ENCODE measurements at places on chromosomes 7 and 10.

DNA sequence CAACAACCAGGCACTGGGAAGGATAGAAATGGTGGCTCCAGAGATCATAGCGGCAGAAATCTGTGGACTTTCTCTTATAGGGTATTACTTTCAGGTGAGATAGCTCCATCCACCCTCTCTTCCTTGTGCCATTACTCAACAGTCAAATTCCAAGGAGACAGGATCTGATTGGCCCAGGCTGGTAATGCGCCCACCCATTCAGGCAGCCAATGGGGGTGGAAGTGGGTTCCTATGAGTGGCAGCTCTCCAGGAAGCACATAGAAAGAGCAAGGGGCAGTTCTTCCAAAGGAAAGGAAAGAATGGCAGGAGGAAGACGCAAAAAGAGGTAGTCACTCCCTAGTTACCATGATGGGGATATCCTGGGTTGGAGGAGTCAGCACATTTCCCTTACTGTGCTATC, 94.4 kb downstream of the STRA8 start:
- no peak for DNase-seq

- no peak for DNase-seq
Measured at GRCh38 chr10:13400196-13400965, 52.3 kb upstream of the SEPHS1 start.

DNA sequence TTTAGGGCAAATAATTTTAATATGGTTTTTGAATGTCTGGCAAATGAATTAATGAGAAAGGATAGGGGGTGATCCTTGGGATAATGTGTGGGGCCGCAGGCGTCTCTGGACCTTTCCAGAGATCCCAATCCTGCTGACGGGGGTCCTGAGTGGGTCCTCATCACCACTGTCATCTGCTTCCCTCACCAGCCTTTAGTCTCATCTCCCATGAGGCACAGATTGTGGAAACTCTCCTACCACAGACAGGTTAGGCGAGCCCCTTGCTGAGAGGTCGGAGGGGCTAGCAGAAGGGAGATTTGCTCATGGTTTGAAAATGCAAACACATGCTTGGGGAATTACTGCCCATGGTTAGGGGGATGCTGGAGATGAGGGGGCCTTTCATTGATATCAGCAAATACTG, 484.6 kb downstream of the RPS24 start:
- DNase-seq: no peak

GRCh38 chr10:57972783-57973182, 294.9 kb downstream of the IPMK start:
- DNase-seq: no peak

DNA sequence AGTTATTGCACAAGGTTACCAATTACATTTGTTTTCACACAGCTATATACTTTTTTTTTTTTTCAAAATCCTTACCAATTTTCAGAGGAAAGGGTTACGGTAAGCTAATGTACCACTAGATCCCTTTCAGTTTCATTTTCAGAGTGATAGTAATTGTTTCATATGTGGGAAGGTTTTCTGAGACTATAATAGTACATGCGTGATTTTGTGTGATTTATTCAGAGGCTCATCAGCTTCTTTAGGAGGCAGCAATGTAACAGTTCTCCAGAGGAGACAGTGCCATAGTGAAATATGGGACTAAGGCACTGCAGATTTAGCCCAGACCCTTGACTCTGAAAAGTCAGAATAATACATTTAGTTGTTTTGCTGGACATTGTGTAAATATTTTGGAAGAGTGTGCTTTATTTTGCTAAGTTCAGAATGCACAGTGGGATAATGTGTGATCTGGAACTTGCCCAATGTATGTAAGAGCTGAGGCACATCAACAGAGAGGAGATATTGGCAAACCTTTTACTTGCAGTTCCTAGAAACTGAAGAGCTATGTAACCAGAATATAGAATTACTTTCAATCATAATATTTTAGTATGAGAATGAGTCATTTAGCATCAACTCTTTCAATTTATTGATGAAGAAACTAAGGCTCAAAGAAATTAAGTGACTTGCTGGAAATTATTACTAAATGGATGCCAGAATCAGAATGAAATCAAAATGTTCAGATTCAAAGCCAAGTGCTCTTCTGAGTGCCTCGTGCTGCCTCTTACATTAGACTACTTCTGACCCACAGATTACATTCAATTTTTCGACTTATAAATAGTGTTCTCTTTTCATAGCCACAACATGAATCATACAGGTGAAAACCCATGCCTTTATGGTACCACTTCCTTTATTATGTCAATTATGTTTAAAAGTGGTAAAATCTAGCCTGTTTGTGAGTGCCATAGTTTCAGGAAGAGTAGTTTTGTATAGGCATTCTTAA, 207.7 kb upstream of the TEX47 start:
- no peak for DNase-seq

- DNase-seq: no peak
Measured at GRCh38 chr10:95572131-95572820, 11.1 kb upstream of the SORBS1 start.

DNA sequence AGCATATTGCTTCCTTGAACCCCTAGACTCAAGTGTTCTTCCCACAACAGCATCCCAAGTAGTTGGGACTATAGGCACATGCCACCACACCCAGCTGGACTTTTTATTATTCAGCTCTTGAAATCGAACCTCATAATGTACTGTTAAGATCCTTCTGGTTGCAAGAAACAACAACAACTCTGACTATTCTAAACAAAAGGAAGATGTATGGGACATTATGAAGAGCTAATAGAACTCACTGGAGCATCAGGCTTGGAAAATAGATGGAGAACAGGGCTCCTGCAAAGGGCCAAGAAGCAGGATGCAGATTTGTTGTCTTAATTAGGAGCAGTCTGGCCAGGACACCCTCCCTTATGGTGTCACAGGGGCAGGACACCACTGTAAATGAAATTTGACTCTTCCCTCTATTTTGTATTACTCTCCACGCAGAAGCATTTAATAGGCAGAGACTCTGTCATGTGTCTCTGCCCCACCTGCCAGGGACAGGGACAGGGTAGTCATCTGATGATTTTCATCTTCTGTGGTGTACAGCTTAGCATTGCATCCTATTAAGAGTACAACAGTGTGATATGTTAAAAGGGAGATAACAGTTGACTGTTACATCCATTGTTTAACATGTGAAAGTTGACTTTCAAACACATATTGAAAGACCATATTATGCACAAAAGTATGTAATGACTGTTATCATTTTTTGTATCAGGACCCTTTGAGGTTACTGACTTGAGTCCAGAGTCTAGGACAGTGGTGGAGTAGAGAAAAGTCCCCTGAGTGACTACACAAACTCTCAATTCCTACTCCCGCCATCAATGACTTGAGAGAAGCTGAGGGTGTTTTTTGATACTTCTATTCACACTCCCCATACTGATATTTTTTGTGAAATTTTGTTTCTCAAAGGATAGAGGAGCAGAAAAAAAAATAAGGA, 157.3 kb downstream of the LRRC4 start:
- DNase-seq: no peak

GRCh38 chr7:134828361-134828760, 48.9 kb downstream of the CALD1 start:
- no peak for DNase-seq

DNA sequence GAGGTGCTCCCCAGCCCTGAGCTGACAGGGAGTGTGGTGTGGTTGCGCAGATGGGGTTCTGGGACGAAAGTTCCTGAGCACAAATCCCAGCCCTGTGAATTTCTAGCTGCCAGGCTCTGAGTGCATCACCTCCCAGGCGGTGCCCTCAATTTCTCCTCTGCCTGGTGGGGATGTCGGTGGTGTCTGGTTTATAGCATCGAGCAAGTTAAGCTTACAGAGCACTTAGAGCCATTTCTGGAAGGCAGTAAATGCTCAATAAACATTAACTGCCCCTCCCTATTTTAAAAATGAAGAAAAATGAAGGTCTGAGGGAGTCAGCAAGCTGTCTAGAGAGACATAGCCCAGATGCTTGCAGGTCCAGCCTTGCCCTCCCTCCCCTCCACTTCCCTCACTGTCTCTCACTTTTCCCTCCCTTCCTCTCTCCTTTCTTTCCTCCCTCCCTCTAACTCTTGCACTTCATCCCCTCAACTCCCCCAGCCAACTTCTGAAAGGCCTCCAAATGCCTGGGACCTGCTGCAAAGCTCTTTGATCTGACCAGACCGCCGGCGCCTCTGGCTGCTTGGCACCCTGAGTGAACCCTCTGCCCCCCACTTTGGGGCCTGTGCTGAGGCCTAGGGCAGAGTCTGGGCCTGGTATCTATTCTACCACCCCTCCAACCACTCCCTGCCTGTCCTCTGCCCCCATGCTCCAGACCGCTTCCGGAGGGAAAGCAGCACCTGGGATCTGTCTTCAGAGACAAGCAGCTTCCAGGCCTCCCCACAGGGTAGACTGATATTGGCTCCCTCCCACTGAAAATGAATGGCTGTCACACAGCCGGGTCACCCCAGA, 438.3 kb downstream of the RPS24 start:
- no peak for DNase-seq

- DNase-seq: no peak
Measured at GRCh38 chr7:158617737-158618128, 30.1 kb upstream of the PTPRN2 start.

GRCh38 chr7:77460057-77460486, 43.9 kb upstream of the GSAP start:
- no peak for DNase-seq

DNA sequence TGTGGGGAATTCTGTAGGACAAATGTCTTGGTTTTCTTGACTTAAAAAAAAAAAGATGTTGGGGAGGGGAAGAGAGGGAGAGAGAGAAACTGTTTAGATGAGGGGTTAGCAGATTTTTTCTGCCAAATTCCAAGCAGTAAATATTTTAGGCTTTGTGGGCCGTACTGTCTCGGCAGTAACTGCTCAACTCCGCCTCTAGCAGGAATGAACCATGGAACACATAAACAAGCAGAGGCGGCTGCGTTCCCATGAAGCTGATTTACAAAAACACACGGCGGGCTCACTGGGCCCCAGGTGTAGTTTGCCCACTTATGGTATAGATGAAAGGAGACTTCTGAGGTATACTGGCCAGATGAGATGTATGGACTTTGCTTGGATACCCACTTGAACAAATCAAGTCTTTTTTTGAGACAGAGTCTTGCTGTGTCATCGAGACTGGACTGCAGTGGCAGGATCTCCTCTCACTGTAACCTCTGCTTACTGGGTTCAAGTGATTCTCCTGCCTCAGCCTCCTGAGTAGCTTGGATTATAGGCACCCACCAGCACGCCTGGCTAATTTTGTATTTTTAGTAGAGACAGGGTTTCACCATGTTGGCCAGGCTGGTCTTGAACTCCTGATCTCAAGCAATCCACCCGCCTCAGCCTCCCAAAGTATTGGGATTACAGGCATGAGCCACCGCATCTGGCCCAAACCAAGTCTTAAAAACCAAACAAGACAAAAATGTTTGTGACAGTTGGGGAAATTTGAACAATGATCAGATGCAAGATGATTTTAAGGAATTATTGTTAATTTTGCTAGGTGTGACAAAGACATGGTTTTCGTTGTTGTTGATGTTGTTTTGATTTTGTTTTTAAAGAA, 9.7 kb upstream of the ADAMTS14 start:
- no peak for DNase-seq

DNA sequence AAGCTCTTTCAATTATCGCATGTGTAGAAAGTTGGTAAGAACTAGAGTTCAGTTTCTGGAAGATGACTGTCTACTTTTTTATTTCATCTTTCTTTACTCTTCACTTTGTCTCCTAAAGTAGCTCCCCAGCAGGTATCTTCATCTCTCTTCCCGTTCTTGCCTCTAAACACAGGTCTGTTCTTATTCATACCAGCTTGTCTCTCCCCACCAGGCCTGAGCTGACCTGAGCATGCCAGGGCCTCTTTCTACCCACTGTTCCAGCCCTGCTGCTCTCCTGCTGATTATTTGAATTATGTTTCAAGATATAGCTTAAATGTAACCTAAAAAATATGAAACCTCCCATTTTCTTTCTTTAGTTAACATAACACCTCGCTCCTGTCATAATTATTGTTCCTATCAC, 386.1 kb upstream of the LRGUK start:
- DNase-seq: no peak

- DNase-seq: peak; percentile 95
Measured at GRCh38 chr7:70647801-70648498, 484.0 kb upstream of the GALNT17 start.

DNA sequence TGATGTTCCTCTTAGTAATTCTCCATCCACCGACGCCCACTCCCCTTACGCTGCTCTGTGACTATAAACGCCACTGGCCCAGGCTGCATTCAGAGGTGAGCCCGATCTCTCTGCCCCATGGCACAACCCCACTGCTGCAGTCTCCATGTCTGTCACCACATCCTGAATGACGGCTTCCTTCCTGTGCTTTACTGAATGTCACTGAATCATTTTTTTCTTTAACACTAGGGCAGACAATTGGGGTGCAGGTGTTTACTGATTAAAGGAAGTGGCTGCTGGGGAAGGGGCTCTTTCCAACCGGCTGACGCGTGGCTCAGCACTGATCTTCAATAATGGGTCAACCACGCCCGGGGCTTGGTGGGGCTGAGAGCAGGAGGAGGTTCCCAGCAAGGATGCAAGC, 208.3 kb downstream of the USP6NL start:
- DNase-seq: peak; percentile 26

DNA sequence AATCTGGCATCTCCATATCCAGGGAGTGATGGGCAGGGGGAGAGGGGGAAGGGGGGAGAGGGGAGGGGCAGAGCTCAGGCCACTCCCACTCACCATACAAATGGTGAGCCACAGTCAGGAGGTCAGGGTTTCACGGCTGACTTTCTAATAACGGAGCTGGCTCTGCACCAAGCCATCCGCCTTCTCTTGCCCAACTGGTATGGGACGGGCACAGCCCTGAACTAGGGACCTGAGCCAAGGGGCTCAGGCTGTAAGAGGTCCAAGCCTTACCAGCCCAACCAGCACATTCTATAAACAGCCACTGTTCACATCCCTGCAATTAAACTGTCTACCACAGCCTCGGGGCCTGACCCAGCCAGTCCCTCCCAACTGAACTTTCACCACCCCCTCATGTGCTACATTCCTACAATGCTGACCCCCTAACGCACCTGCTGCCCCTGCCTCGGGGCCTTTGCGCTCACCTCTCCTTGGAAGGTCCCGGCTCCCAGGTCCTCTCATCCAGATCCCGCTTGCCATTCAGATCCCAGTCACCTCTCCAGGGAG, 32.5 kb downstream of the RGS10 start:
- DNase-seq: no peak

DNA sequence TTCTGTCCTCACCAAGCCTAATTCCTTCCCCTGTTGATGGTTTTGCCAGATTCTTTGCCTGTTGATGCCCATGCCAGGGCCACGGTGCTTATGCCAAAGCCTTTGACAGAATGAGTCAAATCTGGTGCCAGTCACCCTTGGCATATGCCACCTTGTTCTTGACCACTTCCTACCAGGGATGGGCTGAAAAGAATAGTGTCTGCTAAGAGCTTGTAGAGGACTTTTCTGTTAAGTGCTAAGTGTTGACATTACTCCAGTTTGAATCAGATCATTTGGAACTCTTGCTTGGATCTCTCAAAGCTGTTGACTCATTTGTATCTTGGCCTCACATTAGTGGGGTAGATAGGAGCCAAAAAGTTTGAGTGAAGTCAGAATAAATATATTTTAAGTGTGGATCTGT, 661.2 kb downstream of the AUTS2 start:
- no peak for DNase-seq

Data from T-helper 2 cell (primary cell).